ENCODE measurements at places on chromosomes 11 and 22.
A peak's percentile ranks its signal among the peaks of the same experiment; 100 is the strongest.

DNA sequence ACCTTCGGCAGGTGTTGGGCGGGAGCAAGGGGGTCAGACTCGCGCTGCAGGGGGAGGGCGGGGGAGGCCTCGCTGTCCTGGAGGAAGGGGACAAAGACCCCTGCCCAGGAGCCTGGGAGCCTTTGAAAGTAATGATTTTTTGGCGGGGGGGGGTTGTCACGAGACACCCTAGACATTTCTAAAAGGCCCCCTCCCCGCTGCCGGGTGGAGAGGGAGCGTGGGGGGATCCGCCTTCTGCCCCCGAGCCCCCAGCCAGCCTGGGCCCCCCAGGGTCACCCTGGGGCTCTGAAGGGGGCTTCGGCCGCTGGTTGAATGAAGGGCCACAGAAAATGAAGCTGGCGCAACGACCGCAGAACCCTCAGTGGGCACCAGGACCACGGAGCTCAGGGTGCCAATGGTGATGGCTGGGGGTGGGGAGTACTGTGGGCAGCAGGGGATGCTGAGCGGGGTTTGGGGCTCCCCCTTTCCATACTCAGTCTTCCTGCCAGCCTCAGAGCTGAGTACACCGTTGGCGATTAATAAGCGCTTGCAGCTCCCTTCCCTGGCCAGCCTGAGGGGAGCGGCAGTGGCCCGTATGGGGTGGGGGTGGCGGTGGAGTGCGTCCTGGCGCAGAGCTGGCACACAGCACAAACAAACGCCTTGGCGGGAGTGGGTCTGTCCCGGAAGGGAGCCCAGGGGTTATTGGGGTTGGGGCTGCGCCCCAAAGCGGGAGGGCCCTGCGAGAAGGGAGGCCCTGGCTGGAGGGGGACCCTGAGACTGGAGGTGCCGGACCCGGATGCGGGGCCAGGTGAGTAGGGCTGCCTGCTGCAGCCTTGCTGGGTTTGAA lies 1.2 kb upstream of the DUSP8 start:
- no peak for DNase-seq

DNA sequence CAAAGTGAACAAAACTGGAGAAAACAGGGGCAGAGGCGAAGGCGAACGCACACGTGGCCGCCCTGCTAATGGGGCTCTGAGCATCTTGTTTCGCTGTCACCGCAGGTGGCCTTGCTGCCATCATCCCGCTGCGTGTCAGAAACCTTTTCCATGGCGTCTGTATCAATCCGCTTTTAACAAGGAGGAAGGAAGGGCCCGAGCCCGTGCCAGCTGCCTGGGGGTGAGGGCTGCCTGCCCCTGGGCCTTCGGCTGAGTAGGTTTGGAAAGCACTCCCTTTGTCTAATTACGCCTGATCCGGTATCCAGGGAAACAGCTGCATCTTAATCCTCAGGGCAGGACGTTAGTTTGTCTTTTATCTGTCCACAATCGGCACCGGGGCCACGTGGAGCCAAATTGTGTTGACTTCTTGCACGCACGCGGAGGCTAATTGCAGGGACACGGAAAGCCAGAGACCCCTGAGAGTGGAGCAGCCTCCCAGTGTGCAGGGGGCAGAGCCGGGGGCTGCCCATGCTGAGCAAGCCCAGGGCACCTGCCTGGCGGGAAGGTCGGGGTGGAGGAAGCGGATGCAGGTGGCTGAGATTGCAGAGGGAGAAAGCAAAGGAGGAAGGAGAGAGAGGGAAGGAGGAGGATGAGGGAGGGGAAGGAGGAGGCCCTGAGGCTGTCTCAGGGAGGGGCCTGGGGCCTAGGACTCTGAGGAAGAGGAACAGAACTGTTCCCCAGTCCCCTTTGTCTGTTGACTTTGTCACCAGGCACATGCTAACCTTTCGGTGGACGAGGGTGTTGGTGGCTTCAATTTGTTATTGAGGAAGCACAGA lies 19.2 kb upstream of the TH start:
- peak; percentile 64 for DNase-seq

- no peak for DNase-seq
Observed at GRCh38 chr11:120467627-120468026, 43.9 kb upstream of the GRIK4 start.

- DNase-seq: no peak
Observed at GRCh38 chr11:30015725-30016412, 961 bp downstream of the KCNA4 start.

DNA sequence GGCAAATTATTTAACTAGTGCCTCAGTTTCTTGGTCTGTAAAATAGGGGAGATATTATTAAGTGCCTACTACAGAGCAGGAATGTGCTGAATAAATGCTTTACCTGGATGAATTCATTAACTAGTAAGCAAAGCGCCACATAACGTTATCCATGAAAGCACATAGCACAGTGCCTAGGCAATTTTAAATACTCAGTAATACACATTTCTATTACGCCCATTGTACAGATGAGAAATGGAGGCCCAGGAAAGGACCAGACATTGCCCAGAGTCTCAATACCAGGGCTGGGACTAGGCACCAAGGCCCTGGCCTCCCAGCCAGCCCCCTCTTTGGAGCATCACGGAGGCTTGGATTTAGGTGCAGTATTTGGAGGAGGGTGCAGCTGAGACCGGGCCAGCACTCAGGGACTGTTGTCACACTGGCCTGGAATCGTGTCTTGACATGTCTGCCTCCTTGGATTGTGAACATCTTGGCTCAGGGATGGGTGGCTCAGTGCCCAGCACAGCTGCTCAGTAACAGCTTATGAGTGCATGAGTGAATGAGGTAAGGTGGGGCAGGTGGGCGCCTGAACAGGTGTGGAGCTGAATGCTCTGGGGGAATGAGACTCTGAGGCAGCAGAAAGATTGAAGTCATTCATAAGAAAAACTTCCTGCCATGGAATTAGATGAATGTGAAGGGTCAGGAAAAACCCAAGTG lies 42.1 kb upstream of the TPBGL start:
- no peak for DNase-seq

DNA sequence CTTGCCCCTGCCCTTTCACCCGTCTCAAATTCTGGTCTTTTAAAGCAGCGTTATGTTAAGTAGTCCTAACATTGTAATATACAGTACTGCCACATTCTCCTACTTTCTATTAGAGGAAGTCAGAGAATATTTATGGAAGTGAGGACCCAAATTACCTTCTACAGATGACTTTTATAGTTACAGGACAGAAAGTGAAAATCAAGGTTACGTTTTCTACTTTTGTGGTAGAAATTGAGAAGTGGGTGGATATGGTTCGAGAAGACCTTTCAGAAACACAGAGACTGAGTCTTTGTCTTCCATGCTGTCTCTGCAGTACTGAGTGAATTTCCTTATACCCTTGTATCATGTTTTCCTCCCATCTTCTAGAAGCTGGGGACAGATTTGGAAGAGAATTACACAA lies 17.1 kb downstream of the SC5D start:
- no peak for DNase-seq

- no peak for DNase-seq
Observed at GRCh38 chr11:130609121-130610035, 160.9 kb downstream of the ADAMTS15 start.

- DNase-seq: no peak
Observed at GRCh38 chr11:111225881-111226280, 19.6 kb upstream of the POU2AF2 start.

DNA sequence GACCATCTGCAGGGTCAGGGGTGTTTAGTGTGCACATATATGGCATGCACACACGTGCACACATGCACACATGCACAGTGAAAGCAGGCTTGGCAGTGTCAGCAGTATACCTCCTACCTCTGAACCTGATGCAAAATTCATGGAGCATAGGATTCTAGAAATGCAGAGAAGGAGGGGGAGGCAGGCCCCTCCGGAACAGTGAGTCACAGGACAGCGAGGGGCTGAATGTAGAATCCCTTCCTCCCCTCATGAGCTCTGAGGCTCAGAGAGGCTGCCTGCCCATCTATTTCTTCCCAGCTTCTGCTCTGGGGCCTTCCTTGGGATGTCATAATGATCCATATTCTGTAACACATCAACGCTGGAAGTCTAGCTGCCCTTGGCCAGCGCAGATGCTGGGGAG lies 66.7 kb upstream of the NECTIN1 start:
- DNase-seq: no peak

DNA sequence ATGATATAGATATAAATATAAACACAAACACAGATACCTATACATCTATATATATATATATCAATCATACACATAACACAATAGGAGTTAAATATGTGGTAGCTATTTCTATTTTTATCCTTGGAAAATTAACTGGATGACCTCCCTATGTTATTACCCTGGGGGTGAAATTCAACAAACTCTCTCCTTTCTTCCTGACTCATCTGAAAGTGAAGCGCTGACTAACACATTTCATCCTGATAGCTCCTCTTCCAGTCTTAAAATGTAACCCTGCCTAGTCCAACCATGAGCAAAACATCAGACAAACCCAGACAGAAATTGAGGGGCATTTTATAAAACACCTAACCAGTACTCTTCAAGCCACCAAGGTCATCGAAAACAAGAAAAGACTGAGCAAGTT lies 220.6 kb upstream of the ISX start:
- no peak for DNase-seq

- DNase-seq: no peak
Observed at GRCh38 chr11:106398502-106399075, 321.1 kb downstream of the AASDHPPT start.

- no peak for DNase-seq
Observed at GRCh38 chr11:87002918-87003317, 34.8 kb upstream of the TMEM135 start.

GRCh38 chr11:104333977-104334376 lies 170.0 kb upstream of the PDGFD start:
- no peak for DNase-seq

DNA sequence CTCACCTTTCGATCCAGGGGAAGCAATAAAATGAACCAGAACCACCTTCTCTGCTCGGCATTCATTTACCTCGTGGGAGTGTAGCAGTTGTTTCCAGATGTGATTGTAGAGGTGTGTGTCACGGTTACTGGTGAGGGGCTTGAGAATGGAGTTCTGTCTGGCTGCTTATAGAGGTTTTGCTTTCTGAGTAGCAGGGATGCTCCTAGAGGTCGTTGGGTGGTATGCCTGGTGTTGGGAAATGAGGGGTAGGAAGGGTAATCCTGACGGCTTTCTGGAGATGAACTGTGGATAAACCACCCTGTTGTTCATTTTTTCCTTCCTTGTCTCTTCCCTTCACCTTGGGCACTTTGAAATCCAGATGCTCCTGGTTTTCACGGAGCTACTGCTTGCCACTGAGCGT lies 8.1 kb downstream of the TEAD1 start:
- no peak for DNase-seq

DNA sequence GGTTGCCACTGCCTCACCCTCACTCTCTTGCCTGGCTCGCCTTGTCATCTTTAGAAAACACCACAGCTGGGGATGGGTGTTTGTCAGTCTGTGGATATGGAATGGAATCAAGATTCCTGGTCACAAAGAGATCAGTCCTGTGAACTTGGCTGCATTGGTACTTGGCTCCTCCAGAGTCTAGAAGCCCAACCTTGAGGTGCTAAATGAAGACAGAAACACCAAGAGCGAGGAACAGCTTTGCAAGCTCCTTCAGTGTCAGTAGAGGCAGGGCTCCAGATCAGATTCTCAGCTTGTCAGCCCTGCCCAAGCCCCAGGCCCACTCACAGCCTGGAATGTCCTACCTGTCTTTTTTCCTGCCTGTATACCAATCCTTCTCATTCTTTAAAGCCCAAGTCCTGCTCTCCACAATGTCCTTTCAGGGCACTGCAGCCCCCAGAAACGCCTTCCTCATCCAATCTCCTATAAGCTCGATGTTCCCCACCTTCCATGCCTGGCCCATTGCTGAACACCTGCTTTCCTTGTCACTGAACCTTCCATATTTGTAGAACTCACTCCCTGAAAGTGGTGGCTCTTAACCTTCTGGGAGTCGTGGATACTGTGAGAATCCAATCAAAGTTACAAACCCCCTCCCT lies 188.9 kb downstream of the BCR start:
- DNase-seq: no peak

DNA sequence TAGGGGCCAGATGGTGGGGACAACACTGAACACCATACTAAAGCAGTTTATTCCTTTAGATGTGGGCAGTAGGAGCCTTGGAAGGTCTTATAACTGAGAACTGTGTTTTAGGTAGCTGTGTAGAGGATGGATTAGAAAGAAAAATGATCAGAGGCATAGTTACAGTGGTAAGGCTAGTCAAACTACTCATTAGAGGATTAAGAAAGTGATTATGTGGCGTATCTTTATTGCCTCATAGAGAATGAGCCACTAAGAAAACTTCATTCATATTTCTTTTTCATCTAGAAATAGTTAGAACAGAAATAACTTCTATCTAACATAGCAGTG lies 155.8 kb upstream of the RASSF10 start:
- DNase-seq: no peak

- no peak for DNase-seq
Observed at GRCh38 chr11:44976576-44976975, 25.9 kb upstream of the TP53I11 start.

GRCh38 chr11:72058416-72059034 lies 21.8 kb downstream of the NUMA1 start:
- DNase-seq: no peak
